ENCODE measurements at places on chromosomes 3 and 15.

GRCh38 chr3:18238332-18238731 is 186.8 kb downstream of the SATB1 start:
- DNase-seq, result no peak

GRCh38 chr3:5294356-5294755 is 106.8 kb downstream of the EDEM1 start:
- no peak for DNase-seq

GRCh38 chr3:49253512-49253911 is 23.5 kb downstream of the C3orf62 start:
- DNase-seq, result no peak

DNA sequence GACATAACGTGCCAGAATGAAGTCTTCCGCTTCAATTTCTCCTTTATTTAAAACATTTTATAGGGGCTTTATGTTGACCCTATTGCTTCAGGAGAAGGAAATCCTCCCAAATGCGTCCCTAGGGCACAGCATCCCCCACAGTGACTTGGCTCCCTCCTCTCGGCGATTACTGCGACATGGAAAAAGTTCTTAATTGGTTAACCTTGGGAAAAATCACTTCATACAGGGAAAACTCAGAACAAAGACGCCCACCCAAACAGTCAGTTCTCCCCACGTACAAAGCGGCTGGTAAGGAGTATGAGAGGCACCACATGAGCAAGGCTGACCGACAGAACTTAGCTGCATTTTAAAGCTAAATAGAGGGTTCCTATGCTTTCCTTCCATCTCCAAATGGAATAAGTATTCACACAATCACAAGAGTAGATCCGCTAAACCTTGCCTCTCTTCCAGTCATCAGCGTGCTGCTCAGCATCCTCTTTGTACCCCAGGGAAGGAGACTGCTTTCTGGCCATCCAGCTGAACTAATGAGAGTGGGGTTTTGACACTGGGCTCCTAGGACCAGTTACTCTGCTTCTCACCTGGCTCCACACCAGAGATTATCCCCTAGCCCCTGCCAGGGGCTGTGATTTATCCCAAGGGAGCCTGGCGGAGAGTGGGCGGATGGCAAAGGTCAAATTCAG is 415.3 kb upstream of the WNT5A start:
- no peak for DNase-seq

DNA sequence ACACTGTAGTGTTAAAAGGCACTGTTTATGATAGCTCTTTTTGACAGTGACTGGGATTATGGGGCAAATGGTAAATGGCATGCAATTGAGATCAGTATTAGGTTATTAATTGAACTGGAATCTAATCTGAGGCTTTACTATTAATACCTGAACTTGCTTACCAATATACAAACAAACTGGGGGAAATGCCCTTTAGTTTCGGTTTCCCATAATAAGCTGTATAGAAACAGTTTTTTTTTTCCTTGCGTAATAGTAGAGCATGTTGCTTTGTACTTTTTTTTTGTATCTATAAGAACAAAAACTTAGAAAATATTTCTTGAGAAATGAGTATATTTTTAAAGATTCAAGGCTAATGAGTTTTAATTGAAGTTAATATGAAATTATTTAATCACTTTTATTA is 95.0 kb downstream of the FNDC3B start:
- no peak for DNase-seq

DNA sequence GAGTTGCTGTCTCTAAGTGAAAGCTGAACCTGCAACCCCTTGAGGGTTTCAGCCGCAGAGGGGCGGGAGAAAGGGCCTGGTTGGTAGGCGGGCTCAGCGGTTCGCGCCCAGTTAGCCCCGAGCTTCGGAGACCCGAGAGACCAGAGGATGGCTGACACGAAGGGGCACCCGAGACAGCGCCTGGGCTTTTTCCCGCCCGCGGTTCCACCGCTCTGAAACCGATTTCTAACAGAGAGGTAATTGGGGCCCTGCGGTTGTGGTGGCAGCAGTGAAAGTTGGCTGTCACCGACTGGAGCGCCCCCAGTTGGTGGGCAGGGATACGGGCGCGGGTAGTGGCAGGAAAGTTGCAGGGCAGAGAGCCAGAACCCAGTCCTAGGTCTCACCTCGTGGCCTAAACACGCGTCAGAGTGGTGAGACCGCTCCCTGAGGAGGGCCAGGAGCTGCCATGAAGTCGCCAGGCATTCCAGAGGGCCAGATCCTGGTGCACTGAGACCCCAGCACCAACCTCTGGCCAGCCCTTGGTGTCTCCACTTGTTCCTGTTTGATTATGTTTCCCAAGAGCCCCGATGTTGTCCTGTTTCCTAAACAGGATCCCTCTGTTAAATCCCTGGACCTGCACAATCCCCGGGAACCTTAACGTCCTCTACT is 625 bp upstream of the ELL3 start:
- peak; percentile 67 for DNase-seq

DNA sequence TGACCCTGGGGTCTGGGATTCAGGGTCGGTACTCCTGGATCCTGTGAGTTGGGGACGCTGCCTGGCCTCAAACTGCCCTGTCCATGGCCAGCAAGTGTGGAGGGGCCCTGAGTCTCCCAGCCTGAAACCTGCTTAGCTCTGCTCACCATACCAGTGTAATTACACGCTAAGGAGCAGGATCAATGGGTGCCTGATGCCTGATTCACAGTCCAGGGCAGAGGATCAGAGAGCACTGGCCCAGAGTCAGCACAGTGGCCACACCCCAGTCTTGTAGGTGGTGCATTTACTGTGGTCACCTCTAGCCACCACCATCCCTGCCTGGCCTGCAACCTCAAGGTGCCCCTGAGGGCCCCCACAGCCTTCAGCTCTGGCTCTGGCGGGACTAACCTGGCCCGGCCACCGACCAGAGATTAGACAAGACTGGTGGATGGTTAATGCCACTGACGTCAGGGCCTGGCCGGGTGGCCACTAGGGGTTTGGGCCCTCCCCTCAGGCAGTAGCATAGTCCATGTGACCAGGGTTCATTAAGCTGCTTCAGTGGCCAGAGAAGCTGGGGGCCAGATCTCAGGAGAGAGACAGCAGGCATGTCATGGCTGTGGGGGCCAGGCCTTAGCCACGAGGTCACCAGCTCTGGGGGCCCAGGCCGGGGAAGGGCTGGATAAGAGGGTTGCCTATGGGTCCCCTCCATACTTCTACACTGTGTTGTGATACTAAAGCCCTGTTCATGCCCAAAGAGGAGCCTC is 3.3 kb upstream of the SLC38A3 start:
- DNase-seq, result no peak

GRCh38 chr3:157379525-157380140 is 57.0 kb upstream of the PTX3 start:
- no peak for DNase-seq

- no peak for DNase-seq
Observed at GRCh38 chr3:178140531-178141304, 395.5 kb upstream of the KCNMB2 start.

DNA sequence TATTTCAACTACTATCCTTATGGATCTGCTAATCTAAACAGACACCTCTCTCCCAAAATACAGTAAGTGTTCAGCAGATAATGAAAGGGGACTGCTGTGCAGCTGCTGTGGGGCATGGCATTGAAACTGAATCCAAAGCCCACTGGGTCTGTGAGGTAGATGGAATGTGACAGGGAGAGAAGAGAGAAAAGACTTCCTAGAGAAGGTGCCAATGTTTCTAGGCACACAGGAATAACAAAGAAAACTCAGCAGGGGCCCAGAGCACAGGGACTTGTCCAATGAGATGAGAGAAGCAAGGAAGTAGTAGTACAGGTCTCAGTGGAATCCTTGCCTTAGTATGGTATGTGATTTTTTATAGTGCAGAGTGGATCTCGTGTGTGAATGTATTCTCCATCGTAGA is 457.8 kb downstream of the IL5RA start:
- no peak for DNase-seq

DNA sequence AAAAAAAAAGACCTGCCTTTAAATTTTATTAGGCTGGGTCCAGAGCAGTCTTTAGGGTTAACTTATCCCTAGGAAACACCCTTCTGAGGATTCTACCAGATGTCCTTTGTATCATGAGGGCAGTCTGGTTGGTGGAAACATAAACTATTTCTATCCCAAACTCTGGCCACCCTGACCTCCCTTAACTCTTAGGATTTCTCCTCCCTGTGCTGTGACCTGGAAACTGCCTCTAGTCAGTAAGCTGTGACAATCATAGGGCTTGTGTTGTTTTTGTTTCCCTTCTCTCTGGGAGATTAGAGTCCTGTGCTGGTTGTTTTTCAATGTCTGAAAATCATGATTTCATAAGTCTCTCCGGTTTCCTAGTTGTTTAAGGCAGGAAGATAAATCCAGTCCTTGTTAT is 78.1 kb downstream of the TNFAIP8L3 start:
- no peak for DNase-seq

DNA sequence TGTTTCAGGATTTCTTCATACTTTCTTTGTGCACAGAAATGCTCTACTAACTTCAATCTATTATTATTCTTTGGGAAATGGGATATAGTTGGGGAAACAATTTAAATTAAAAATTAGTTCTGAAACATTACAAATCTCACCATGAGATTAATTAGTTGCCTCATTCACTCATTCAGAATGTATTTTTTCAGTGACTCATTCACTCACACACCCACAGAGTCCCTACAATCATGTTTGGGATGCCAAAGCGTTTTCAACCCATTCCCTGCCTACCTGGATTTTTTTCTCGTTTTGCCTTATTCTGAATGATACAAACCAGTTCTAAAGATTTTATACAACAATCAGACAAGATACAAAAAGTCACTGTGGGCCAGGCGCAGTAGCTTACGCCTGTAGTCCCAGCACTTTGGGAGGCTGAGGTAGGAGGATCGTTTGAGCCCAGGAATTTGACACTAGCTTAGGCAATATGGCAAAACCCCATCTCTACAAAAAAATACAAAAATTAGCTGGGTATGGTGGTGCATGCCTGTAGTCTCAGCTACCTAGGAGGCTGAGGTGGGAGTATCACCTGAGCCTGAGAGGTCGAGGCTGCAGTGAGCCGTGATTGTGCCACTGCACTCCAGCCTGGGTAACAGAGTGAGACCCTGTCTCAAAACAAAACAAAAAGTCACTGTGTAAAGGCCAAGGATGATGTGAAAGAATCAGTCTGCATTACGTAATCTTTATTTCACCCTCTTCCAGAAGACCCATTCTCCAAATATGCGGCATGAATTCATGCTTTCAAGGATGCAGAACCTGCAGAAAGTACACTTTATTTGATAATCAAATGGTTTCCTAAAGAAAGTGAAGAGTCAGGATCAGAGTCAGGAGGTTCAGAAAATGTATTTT is 34.8 kb upstream of the ARHGEF3 start:
- DNase-seq, result no peak

DNA sequence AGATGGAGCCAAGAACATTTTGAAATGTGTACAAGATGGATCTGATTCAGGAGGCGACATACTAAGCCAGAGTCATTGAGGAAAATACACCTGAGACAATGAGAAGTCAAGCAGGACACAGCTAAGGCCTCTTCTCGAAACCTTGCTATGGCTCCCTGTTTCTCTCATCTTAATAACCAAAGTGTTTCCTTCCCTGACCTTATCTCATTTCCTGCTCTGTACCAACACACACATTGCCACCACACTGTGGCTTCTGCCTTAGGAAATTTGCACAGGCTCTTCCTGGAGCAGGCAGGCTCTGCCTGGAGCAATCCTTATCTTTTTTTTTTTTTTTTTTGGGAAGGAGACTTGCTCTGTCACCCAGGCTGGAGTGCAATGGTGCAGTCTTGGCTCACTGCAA is 36.6 kb downstream of the OXSM start:
- DNase-seq, result no peak

DNA sequence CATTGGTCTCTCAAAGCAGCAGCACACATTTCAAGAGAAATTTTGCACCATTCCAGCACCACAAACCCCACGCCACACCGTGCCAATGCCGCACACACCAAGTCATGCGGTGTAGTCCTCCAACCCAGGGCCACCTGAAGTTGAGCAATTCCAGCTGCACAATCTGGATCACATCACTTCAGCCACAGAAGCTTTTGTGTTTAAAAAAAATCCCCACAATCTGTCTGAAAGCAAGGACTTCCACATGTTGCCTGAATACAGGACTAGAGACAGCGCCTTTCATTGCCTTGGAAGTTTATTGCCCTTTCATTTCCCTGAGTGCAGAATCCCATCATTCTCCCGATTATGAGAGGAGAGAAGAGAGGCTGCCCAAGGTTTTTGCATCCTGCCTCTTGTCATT is 175.6 kb upstream of the BCL6 start:
- DNase-seq, result no peak

DNA sequence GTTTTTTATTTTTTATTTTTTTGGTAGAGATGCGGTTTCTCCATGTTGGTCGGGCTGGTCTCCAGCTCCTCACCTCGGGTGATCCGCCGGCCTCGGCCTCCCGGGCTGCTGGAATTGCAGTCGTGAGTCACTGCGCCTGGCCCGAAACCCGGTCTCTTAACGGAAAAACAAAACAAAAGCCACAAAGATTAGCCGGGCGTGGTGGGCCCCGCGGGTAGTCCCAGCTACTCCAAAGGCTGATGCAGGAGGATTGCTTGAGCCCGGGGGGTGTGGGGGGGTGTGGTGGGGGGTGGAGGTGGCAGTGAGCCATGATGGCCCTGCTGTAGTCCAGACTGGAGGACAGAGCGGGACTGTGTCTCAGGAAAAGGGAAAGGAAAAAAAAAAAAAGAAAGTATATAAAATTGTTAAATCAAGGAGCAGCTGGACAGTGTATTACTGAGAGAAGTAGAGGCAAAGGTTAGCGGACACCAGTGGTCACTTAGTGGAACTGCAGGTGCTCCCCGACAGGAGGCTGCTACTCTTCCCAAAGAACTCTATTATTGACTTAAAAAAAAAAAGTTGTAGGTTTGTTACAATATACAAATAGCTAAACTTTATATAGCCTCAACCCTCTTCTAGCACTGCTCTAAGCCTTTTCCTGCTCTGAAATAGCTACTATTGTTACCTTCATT is 30.3 kb upstream of the TUBGCP5 start:
- no peak for DNase-seq

GRCh38 chr3:61682671-61683548 is 121.5 kb downstream of the PTPRG start:
- DNase-seq, result no peak

GRCh38 chr3:10453431-10454163 is 51.8 kb downstream of the ATP2B2 start:
- DNase-seq, result no peak

DNA sequence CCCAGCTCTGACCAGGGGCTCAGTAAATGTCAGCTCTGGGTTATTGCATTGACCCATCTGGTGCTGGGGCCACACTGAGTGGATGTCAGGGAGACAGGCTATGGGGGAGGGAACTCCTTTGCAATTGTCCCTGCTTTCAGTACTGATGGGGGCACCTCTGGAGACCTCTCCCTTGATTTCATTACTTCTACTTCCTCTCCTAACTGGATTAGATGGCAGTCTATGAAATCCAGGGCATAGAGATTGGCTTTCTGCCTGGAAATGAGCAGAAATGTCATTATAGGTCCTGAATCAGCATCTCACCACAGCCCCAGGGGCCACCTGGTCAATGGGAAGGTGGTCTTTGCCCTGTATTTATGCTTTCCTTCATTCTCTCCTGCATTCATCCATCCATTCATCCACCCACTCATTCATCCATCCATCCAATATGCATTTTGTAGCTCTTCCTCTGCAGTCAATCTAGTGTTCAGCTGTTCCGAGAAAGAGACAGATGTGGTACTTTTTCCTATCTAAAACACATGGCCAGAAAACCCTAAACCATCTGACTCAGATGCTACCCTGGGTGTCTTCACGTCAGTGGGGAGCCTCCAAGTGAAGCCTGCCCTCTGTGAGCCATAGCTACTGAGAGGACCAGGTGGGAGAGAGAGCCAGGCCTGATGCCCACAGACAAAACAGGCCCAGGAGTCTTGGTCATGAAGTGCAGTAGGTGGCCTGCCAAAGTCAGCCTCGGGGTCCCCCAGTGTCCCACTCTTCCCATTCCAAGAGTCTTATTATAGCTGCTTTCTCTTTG is 57.1 kb downstream of the CCDC33 start:
- no peak for DNase-seq
